ENCODE measurements at places on chromosomes 6 and 20.

- DNase-seq: no peak
Observed at GRCh38 chr6:7004581-7005297, 103.0 kb upstream of the RREB1 start.

DNA sequence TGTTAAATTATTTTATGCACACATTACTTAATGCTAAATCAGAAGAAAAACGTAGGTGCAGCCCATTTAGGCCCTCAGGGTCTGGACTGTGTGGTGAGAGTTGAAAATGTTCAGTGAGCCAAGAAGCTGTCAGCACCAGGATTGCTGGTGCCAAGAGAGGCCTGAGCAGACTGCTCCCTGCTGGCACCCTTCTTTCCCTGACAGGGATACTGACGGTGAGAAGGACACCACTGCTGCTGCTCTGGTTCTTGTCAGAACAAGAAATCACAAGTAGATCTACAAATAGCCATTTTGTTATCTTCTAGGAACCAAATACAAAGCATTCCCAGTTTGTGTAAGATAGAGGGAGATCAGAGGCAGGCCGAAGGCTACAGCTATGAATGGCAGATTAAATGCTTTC, 48.7 kb upstream of the CRISP1 start:
- no peak for DNase-seq

DNA sequence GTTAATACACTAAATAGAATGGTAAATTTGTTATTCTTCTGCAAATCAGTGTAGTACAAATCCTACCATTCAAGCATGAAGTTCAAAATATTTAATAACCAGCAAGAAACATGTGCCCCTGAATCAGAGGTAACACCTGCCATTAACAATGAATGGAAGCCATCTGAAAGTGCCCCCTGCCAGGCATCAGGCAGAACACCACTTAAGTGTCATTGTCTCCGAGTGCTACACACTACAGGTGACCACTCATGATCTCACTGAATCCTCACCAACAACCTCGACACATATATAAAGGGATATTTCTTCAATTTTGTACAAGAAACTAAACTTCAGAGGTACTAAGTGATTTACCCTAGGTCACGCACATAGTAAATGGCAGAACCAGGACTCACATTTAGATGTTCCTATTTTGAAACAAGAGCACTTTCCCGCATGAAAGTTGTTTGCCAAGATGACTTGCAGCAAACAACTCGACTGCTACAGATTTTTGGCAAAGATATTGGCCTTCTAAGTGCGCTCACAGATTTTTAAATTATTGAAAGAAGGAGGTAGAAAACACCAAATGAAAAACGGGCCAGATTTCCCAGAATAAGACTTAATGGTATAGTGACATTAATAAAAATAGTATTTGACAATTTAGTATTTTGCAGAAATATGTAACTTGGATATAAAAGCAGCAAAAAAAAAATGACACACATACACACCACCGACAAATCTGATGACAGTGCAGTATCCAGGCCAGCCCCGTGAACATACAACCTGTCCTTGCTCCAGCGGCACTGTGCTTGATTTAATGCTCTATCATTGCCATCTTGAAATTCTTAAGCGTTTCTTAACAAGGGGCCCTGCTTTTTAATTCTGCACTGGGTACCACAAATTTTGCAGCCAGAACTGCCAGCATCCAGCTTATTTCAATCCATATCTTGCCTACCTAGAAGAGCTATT, 274.5 kb downstream of the ALDH8A1 start:
- no peak for DNase-seq

DNA sequence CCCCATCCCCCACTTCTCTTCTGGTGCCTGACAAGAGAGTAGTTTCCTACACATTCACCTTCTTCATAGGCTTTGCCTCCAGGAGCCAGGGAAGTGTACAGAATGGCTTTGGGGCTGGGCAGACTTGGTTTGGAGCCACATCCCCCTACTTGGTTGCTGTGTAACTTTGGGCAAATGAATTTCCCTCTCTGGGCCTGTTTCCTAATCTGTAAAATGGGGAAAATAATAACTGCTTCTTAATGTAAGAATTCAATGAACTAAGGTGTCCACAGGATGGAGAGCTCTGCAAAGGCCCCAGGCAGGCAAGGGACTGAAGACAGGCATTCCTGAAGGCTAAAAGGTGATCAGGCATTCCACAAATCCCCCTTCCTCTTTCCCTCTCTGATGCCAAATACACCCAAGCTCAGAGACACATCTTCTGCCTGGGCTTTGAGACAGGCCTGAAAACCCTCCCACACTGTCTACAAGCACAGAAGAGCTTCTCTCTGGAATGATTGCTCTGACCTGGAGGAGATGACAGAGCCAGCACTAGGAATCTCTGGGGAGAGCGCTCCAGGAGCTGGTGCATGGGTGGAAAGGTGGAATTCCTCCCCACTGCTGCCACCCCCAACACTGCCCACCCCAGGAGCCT, 6.9 kb upstream of the C20orf203 start:
- no peak for DNase-seq

DNA sequence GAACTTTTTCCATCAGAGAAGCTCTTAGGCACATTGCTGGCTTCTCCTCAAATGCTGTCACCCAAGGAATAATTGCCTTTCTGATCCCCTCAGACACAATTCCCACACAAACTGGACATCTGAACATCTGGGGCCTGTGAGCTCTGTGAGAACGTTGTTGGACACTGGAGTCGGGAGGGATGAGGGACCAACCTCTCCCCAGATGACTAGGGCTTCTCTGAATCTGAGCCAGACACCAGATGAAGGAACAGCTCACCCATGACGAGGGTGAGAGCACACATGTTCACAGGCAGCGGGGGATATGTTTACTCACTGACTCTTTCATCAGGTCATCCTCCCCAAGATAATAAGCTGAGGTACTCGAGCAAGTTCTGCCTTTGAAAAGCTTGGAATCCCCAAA, 283.9 kb upstream of the SUPT3H start:
- no peak for DNase-seq

DNA sequence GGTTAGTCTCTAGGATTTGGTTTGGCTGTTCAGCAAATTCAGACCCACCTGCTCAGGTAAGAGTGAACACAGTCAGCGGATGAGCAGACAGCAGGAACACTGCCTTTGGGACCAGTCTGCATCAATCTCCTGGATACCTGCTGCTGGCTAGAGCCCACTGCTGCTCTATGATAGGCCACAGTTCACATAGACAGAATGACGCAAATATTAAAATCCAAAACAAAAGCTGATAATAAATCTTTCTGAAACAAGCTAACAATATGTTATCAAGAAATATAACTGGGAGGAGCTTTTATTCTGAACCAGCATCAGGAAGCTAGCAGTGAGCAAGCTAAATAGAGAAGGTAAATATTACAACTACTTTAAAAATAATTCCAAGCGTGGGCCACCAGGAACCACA, at the start of gene TAAR1:
TSS of gene TAAR1 (minus strand) at position 101 of the 400 bp plus-strand sequence. CDS start 13,179 bp downstream, outside the sequence.
- DNase-seq: no peak

DNA sequence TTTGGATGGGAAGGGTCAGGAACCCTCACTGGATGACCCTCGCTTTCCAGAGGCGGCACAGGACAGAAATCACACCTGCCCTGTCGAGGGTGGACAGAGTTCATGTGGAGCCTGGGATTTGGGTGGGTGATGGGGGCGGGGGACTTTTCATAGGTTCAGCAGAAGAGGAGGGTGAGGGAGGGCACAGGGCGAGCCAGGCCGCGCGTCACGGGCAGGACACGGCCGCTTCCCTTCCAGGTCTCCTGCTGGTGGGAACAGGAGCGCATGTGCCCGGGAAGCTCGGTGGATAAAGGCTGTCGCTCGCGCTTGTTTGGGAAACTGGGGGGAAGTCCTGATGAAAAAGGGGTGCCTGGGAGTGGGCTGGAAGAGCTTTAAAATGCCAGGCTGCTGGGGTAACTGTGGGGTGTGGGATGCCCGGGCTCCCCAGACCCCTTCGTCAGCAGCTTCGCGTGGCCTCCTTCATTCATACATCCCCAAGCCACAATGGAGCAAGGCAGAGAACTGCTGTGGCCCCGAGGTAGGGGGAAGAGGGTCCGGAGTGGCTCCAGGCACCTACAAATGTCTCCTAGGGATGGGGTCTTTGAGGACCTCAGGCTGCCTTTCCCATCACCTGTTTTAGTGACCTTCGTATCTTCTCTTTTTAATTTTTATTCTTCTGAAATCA, 102.2 kb downstream of the DACT2 start:
- no peak for DNase-seq

DNA sequence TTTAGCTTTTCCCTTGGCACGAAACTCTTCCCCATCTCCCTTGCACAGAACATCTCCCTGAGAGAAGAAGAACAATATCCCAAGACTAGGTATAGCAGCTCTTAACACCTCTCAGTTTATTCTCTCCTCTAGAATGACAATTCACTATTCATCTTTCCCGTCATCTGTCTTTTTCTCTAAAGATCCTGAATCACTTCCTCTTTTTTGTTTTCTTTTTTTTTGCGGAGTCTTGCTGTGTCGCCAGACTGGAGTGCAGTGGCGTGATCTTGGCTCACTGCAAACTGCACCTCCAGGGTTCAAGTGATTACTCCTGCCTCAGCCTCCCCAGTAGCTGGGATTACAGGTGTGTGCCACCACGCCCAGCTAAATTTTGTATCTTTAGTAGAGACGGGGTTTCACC, 574.4 kb upstream of the MAP3K7 start:
- DNase-seq: no peak

DNA sequence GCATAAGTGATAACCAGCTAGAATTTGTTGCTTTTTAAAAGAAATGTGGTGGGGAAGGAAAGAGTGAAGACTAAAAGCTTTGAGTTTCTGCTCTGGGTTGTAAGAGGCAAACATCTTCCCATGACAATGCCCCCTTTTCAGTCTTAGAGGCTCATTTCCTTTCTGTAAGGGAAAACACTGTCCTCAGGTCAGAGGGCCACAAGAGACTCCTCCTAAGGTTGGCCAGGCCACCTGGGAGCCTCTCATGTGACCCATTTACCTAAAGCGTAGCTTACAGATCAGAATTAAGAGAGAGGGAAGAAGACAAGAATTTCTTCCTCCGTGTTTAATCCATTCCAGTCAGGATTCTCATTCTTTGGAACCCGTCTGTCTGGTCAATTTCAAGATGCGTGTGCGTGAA, 220.4 kb upstream of the HEY2 start:
- DNase-seq: no peak

GRCh38 chr6:324116-324728, 31.9 kb downstream of the DUSP22 start:
- DNase-seq: no peak

DNA sequence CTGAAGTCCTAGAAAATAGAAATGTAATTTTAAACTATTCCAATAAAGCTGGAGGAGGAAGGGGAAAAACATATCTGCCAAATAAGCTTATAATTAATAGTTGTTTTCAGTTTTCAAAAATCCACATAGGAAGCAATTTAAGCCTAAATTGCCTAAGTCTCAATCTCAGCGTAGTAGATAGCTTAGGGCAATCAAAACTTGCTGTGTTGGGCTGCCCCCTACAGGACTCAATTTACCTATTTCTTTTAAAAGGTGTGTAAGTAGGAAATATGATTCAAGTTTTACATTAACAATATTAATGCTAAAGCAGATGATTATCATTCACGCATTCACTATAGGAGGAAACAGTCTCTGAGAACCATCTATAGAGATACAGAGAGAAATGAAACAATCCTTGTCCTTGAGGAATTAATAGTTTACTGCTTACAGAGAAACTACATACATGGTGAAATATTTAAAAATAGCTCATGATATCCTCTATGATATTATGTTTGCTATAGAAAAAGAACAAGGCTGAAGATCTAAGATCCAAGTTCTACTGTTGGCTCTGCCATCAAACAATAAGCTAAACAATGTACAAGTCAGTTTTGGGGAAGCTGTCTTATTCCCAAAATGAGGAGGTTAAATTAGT, 102.1 kb downstream of the ATG5 start:
- peak; percentile 82 for DNase-seq
